CD8-positive, alpha-beta memory T cell (primary cell): ENCODE measurements at places on chromosomes 2 and 18.
A peak's percentile ranks its signal among the peaks of the same experiment; 100 is the strongest.

DNA sequence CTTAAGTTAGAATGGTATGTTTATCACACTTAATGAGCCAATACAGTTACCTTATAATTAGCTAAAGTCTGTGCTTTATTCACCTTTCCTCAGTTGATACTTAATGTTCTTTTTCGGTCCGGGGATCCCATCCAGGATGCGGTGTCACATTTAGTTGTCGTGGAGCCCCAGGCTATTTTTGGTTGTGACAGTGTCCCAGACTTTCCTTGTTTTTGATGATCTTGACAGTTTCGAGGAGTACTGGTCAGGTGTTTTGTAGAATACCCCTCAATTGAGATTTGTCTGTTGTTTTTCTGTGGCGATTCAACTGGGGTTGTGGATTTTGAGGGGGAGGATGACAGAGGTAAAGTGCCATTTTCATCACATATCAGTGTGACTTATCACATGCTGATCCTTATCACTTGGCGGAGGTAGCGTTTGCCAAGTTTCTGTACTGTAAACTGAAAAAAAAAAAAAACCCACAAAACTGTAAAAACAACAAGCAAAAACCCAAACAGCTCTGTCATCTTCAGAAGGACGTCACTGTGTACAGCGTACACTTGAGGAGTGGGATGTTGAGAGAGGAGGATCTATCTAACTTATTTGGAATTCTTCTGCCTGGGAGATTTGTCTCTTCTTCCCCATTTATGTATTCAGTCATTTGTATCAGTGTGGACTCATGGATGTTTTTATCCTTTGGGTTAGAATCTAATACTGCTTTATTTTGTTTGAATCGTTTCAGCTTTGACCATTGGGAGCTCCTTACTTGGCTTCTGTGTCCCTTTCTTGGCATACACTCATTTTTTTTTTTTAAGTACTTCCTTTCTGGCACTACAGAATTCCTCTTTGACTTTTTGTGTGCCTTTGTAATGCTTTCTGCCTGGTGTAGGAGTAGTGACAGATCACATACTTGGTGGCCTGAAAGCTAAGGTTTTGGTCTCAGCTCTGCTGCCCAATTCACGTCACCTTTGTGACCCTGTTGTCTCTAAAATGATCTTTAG lies 68.1 kb downstream of the FMNL2 start:
- no peak for DNase-seq

DNA sequence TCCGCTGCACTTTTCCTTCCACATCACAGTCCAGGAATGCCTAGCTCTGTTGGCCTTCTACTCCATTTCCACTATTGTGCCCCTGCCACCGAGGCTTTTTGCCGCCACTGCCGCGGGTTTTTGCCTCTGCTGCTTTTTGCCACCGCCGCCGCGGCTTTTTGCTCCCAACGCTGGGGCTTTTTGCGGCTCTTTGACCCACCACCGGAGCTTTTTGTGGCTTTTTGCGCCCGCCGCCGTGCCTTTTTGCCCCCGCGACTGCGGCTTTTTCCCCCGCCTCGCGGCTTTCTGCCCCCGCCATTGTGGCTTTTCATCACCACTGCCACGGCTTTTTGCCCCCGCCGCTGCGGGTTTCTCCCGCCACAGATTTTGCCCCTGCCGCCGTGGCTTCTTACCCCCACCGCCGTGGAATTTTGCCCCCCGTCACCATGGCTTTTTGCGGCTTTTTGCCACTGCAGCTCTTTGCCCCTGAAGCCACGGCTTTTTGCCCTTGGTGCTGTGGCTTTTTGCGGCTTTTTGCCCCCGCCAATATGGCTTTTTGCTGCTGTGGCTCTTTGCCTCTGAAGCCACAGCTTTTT lies 2798.7 kb upstream of the TEKT4 start:
- DNase-seq: no peak

DNA sequence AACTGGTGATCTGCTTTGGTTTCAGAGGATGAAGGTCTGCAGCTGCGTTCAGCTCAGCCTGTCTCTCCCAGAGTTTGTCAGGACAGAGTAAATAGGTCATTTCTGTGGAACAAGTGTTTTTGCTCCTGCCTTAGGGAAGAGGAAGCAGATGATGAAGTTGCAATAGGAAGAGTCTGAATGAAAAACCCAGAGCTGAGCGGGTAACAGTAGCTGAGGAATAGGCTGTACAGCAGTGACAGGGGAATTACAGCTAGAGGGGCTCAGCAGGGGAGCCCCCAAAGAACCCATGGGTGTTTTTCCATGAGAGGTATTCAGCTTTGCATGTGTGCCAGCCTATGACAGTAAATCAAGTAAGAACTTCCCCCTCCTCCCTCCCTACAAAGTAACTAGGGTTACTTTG lies 10.3 kb upstream of the CYBRD1 start:
- no peak for DNase-seq

- no peak for DNase-seq
Measured at GRCh38 chr2:17813742-17814473, 2.4 kb upstream of the MSGN1 start.

DNA sequence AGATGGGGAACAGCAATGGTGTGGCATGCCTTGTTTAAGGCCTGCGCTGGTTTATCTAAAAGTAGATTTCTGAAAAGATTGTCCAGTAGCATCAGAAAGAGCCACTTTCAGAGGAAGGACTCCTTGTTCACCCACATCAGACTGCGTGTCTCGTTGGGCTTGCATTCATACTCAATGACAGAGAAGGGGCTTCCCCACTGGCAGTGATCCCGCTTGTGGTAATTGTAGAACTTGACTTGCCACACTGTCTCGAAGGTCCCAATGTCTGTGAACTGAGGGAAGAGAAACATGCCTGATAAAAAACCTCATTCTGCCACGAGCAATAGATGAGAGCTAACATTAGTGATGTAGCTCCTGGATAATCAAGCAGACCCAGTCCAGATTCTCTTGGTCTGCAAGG lies 26.0 kb downstream of the CNRIP1 start:
- DNase-seq: no peak

DNA sequence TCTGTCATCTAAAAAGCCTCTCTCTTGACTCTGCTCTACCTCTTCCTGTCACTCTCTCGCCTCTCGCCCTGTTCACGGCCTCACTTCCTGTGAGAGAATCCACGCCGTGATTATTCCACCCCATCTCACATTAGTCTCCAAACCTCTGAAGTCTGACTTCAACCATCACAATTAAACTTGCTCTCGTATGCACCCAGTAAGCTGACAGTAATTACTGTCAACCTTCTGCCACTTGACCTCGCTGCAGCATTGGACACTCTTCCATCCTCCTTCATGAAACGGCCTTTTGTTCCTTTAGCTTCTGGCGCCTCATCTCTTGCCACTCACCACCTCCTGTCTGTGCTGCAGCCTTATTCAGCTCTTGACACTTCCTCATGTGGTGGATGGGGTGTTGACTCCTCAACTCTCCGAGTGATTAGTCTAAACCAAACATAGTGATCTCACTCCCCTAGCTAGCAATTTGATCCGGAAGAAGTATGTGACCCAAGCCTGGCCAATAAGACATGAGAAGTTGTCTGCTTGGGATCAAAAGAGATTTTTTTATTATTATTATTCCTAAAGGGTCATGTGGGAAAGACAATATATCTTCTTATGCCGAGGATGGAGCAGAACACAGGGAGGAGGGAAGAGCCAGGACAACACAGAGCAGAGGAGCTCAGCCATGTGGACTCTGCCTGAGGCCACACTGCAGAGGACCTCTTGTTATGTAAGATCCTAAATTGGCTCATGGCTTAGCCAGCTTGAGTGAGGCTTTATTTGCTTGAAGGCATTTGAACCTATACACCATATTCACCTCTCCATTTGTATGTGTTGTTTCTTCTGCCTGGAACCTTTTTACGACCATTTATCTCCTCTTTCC lies 38.4 kb upstream of the MYO1B start:
- peak; percentile 38 for DNase-seq

- DNase-seq: no peak
Measured at GRCh38 chr2:691821-692761, 14.9 kb upstream of the TMEM18 start.

- no peak for DNase-seq
Measured at GRCh38 chr2:185219981-185220380, 518.6 kb upstream of the FSIP2 start.
